ENCODE measurements at places on chromosomes 6 and 20. TPM values are rescaled to one million over a fixed set of nuclear protein-coding genes. Genes with fewer than 3 reads are reported as not detected.

EPPIN gene
- total RNA-seq, result not detected

MAN1A1 gene
- 176 TPM for total RNA-seq

BMP2 gene
- total RNA-seq, result 8.8 TPM

FAM162B gene
- 1.4 TPM for total RNA-seq

HCRTR2 gene
- not detected for total RNA-seq

MAS1 gene
- 0.09 TPM for total RNA-seq

FARS2 gene
- total RNA-seq, result 25.3 TPM

TMEM217 gene
- total RNA-seq, result 4.0 TPM

ELOVL4 gene
- 5.6 TPM for total RNA-seq

HLA-DRB1 gene
- total RNA-seq, result not detected

KIF13A gene
- 72.6 TPM for total RNA-seq

PTK7 gene
- 141 TPM for total RNA-seq

EPHA7 gene
- under 0.01 TPM for total RNA-seq

SGK2 gene
- total RNA-seq, result 0.28 TPM

MMP24 gene
- total RNA-seq, result 0.14 TPM

LGSN gene
- under 0.01 TPM for total RNA-seq

CLVS2 gene
- total RNA-seq, result under 0.01 TPM

OSER1 gene
- total RNA-seq, result 37.3 TPM

PRKN gene
- total RNA-seq, result 1.1 TPM

CEP85L gene
- 12.7 TPM for total RNA-seq

DUSP15 gene
- total RNA-seq, result not detected

OR2J3 gene
- total RNA-seq, result not detected

SLC22A7 gene
- not detected for total RNA-seq

DLK2 gene
- total RNA-seq, result 0.28 TPM

OSBPL2 gene
- total RNA-seq, result 38.8 TPM

NKX2-2 gene
- not detected for total RNA-seq

PTGIS gene
- 605 TPM for total RNA-seq

MAPK13 gene
- total RNA-seq, result 8.1 TPM

HS3ST5 gene
- 0.14 TPM for total RNA-seq

RBPJL gene
- total RNA-seq, result not detected

LPIN3 gene
- total RNA-seq, result 6.0 TPM

FRK gene
- 1.9 TPM for total RNA-seq

GABRR1 gene
- total RNA-seq, result not detected

TASP1 gene
- 7.6 TPM for total RNA-seq

RAB23 gene
- total RNA-seq, result 71.0 TPM

TMEM151B gene
- total RNA-seq, result not detected

VWA7 gene
- total RNA-seq, result 0.28 TPM

DNAH8 gene
- 0.09 TPM for total RNA-seq

UBD gene
- not detected for total RNA-seq

RMND1 gene
- 34.1 TPM for total RNA-seq

Measured in smooth muscle cell of bladder (primary cell).